ENCODE measurements at places on chromosomes 3 and 15. TPM values are rescaled to one million over a fixed set of nuclear protein-coding genes. Genes with fewer than 3 reads are reported as not detected.
A peak's percentile ranks its signal among the peaks of the same experiment; 100 is the strongest.

DOCK3 gene
- total RNA-seq = 0.84 TPM

IMPG2 gene
- 0.08 TPM for total RNA-seq

LMAN1L gene
- total RNA-seq = not detected

SSUH2 gene
- 0.36 TPM for total RNA-seq

SLC49A4 gene
- 10.3 TPM for total RNA-seq

GTF2A2 gene
- total RNA-seq = 61.5 TPM

CCDC39 gene
- not detected for total RNA-seq

ZNF502 gene
- 1.7 TPM for total RNA-seq

VGLL3 gene
- total RNA-seq = 1.6 TPM

LRRC31 gene
- total RNA-seq = not detected

- peak; percentile 82 for ATAC-seq
These were observed 34.3 kb upstream of the PLSCR2 start for GRCh38 chr3:146503461-146504202.

GRCh38 chr3:195181741-195182469, 89.1 kb downstream of the XXYLT1 start:
- peak; percentile 35 for ATAC-seq

DNA sequence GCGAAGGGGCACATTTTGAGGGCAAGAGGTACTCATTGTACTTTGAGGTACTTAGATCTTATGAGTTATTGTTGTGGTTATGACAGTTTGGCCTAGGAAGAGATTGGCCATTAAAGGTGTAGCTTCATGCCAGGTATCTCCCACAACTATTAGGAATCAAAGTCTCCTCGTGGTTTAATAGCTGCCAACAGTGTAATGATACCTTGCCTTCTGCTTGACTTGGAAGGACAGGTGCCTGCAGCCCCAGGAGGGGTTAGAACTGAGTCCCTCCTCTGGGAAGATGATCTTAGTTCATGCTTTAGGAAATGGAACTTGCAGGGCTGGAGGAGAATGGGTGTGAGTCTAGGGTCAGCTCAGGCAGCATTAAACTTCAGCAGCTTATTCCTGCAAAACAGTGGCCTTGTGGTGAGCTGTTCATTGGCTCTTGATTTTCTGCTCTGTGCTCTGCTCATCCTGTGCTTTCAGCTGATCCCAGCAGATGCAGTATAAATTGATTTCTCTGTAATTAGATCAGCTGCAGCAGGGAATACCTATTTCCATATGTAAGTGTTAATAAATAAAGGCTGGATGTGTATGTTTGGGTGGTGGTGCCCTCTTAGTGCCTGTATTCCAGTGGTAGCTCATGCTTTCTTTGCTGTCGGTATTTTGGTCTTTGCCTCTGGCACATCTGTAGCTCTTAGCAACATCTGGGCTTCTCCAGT, 40.5 kb downstream of the ZNF609 start:
- ATAC-seq = no peak

- ATAC-seq = no peak
These were observed 47.3 kb downstream of the TLE3 start for GRCh38 chr15:70050441-70050840.

- no peak for ATAC-seq
These were observed 20.6 kb upstream of the TRANK1 start for GRCh38 chr3:36965440-36965839.

GRCh38 chr3:150682279-150682678, 21.4 kb downstream of the ERICH6 start:
- ATAC-seq = no peak

GRCh38 chr3:13712682-13713180, 163.8 kb downstream of the FBLN2 start:
- ATAC-seq = no peak

- no peak for ATAC-seq
These were observed 78.4 kb downstream of the DUT start for GRCh38 chr15:48409623-48410022.

- ATAC-seq = no peak
These were observed 499.1 kb downstream of the ROBO2 start for GRCh38 chr3:77539014-77539413.

DNA sequence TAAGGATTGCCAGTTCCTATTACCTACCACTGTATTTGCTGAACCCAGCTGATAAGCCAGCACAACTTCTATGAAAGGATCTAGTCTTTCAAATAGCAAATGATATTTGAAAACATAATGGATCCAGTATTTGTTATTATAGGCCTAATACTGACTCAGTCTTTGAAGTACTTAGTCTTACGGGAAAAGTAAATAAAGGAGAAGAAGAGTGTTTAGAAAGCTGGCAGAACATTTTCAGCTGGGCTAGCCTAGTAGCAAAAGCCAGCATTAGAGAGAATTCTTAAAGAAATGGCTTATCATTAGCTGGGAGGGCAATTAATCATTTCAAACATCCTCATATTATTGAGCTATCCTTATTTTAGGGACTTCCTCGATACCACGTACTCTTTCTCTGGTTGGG, 101.4 kb upstream of the GOLIM4 start:
- no peak for ATAC-seq

- no peak for ATAC-seq
These were observed 106.8 kb upstream of the BOC start for GRCh38 chr3:113104357-113105092.

- ATAC-seq = no peak
These were observed 208.7 kb downstream of the SOX2 start for GRCh38 chr3:181920409-181920808.

DNA sequence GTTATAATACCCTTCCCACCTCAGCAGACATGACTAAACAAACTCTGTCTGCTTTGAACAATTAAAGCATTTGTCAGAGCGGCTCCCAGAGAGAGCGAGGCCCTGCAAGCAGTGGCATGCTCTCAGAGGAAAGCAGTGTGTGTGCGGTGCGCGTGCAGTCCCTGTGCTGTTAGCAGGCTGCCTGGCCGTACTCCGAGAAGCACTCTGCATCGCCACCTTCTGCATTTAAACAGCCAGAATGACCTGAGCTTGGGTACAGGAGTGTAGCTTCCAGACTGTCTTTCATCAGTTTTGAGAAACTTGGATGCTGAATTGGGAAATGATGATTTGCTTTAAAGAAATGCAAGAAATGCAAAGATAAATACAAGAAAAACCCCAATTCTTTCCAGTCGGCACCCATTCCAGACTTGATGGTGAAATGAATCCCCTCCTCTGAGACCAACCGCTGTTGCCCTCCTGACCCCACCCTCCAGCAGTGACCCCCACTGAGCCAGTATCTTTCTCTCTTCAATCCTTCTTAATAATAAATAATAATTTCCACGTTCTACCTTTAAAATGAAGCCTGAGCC, 113.5 kb downstream of the VGLL4 start:
- peak; percentile 97 for ATAC-seq

GRCh38 chr15:57537072-57537471, 54.6 kb upstream of the MYZAP start:
- ATAC-seq = no peak

DNA sequence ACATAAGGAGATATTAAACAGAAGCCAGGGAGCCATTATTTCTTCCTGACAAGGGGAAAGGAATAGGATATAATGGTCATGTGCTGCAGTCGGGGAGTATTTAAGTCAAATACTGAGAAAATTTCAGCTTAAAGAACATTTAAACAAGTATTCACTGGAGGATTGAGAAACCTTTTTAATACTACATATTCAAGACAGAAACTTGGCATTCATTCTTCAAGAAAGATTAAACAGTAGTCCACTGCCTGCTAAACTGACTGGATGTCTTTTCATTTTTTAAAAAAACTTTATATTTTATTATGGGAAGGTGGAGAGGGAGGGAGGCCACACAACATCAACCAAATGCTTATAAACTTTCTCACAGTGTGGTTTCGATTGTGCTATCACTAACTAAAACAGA, 107.4 kb upstream of the CBLB start:
- no peak for ATAC-seq

DNA sequence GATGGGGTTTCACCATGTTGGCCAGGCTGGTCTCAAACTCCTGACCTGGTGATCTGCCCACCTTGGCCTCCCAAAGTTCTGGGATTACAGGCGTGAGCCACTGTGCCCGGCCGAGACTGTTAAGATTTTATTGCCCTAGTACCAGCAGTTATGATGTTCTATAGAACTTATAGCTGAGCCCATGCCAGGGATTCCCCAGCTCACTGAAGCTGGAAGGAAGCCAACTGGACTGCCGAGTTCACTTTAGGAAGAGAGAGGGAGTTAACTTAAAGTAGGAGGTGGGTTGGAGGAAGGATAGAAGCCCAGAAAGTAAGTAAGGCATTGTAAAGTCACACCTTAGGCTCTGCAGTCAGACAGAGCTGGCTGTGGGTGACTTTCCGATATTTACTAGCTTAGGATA, 101.1 kb upstream of the BOC start:
- ATAC-seq = no peak

GRCh38 chr3:117011687-117012250, 302.2 kb downstream of the TUSC7 start:
- ATAC-seq = no peak

DNA sequence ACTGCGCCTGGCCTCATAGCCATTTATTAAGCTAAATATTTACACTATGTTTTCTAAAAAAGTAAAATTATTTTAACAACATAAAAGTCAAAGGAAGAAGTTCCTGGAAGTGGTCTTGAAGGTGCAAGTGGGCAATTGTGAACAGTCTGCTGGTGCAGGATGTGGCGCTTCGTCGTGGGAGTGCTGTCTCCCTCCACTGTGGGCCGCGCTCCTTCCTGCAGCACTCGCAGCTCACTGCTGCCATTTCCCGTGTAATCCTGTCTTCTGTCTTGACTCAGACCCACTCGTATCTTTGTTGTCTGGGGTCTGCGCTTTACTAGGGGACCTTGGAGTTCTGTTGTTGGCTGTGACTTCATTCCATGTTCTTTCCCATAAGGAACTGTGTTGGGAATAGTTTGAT, 56.3 kb downstream of the APBA2 start:
- no peak for ATAC-seq

- peak; percentile 36 for ATAC-seq
These were observed 13.4 kb downstream of the PML start for GRCh38 chr15:74007820-74008371.

GRCh38 chr3:177441813-177442646, 244.7 kb upstream of the TBL1XR1 start:
- no peak for ATAC-seq

GRCh38 chr3:135751991-135752390, 213.5 kb upstream of the PPP2R3A start:
- no peak for ATAC-seq

- ATAC-seq = no peak
These were observed 48.5 kb downstream of the ABTB1 start for GRCh38 chr3:127720985-127721935.

GRCh38 chr3:135803028-135803692, 162.4 kb upstream of the PPP2R3A start:
- no peak for ATAC-seq

- ATAC-seq = peak; percentile 93
These were observed 19.1 kb upstream of the TM4SF18 start for GRCh38 chr3:149352556-149352955.
